8988T (cell line): ENCODE measurements at places on chromosomes 16 and 17.

GRCh38 chr17:67559381-67559966 lies 158.3 kb upstream of the NOL11 start:
- DNase-seq: no peak

DNA sequence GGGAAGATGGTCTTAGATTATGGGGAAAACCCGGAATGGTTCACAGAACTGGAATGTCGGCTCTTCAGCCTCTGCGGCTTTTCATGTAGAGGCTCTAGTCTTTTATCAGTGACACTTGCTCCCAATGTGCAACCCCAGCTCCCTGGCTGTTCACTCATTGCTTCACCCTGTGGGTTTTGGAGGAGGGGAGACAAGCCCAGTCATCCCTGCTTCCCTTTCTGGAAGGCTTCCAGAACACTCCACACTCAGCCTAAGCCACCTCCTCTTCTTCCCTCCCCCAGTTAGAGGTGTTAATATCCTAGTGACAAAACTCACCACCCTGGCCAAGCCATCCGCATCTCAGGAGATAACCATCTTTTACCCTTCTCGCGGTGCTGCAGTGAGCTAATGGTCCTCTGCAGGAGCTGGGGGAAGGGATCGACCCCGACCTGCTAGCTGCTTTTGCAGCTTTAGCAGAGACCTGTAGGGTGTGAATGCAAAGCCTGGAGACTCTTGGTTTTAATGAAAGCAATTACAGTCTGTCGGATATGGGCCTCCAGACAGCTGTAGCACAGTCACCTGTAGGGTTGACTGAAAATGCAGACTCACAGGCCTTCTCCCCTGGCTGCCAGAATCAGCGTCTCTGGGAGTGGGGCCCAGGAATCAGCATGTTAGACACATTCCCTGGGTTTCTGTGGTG lies 24.3 kb upstream of the LASP1NB start:
- DNase-seq: no peak

DNA sequence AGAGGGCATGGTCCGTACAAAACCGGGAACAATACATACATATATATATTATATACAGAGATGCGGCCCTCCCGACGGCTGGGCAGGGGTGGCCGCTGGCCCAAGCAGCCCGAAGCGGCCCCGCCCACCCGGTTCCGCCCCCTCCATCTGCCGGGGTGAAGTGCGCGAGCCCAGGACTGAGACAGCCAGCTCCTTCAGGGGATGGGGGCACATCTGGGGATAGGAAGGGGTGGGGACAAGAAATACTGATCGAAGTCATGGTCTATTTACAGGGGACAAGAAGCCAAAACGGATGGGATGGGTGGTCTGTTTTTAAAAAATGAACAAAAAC lies 3.8 kb upstream of the SAMD14 start:
- DNase-seq: no peak

DNA sequence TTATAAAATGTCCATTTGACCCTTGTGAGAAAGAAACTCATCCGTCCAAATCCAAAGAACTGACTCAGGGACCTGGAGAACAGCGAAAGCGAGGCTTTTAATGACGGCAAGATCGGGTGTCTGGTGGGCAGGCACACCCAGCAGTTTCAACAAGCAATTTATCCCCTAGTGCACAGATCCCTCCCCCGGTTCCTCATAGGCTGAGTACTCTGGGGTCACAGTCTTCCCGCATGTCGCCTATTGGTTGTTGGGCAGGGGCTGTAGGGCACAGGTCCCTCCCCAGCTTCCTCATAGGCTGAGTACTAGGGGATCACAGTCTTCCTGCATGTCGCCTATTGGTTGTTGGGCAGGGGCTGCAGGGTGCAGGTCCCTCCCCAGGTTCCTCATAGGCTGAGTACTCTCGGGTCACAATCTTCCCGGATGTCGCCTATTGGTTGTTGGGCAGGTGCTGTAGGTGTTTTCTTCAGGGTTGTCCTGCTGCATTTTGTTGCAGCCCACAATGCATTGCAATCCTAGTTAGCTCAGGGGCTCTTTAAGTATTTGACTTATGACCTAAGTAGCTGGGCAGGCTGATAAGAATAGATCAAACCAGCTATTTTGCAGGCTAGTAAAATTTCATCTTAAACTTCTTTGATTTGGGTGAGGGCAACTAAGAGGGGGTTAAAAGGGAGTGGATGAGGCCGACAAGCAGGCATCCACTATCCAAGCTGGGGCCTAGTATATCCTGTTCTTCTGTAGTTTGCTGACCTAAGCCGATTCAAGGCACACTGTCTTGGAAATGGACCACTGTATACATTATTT lies 3.6 kb upstream of the UTS2R start:
- no peak for DNase-seq
